Choroid plexus epithelial cell (primary cell): ENCODE measurements at places on chromosomes 6 and 20.

- DNase-seq = no peak
Observed at GRCh38 chr20:34242879-34243278, 1.7 kb downstream of the ASIP start.

DNA sequence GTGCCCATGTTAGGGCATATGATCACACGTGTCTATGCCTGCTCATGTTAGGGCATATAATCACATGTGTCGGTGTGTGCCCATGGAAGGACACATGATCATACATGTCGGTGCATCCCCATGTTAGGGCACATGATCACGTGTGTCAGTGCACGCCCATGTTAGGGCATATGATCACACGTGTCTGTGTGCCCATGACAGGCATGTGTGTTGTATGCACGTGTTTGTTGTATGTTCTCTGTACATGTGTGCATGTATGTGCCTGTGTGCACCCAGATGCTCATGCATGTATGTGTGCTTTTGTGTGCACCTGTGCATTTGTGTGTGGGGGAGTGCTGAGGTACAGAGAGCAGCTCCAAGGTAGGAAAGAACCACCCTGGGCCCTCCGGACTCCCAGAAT, 29.8 kb downstream of the YTHDF1 start:
- no peak for DNase-seq

GRCh38 chr20:61596687-61597330, 344.7 kb downstream of the CDH4 start:
- peak; percentile 66 for DNase-seq

DNA sequence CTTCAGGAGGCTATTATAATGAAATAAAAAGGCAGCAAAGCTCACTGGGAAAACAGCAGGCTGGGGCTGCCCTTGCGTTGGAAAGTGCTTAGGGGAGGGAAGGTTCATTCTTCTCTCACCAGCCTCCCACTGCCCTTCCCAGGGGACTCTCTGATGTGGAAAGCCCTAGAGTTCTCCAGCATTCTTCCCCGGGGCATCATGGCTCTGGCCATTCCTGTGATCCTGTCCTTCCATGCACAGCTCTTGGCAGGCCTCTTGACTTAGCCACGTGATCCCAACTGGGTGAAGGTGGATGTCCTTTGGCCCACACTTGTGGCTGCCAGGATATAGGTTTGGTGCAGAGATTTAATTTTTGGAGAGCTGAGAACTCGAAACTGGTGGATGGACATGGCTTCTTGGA, 58.0 kb upstream of the ZNF831 start:
- no peak for DNase-seq

DNA sequence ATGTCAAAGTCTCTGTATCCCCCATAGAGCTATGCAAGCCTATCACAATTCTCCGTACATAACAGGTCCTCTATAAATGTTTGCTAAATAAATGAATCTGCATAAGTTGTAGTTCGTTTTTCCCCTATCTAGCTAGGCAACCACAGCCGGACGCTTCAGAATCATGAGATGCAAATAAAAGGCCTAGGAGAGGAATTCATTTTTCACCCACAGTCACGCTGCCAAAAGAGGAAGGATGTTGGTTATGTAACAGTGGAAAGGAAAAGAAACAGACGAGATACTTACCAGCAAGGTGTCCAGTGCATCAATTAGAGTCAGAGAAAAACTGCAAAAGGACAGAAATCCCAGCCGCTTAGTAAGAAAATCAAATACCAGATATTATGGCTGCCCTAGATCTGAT, 2.4 kb downstream of the EDEM2 start:
- DNase-seq = no peak

GRCh38 chr20:33981964-33982363, 11.7 kb upstream of the RALY start:
- DNase-seq = no peak

DNA sequence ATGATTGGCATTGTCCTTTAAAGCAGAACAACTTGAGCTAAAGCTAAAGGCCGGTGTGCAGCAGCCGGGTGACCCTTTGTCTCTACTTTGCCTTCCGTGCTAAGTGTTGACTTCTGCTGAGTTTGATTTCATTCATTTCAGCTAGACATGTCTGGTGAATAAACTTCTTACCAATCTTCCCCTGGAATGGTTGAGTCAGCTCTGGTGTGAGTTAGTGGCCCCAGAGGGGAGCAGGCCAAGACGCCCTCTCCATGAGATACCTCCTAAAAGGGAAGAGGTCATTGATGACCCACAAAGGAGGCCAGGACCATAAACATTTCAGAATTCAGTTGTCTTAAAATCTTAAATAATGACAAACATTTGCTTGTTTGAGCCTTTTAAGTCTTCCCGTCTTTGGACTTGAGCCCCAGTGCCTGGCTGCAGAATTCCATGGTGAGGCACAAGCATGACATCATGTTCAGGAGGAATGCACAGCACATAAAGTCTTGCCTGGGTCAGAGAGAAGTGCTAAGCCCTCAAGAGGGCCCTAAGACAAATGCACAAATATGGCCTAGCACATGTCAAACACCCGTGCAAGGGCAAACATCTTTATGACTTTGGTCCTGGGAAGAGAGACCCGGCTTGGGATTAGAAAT, 96.3 kb upstream of the NEDD9 start:
- peak; percentile 46 for DNase-seq

- no peak for DNase-seq
Observed at GRCh38 chr6:15508441-15508871, 154.4 kb downstream of the DTNBP1 start.

- DNase-seq = peak; percentile 97
Observed at GRCh38 chr6:150667977-150668716, 68.5 kb downstream of the PLEKHG1 start.

DNA sequence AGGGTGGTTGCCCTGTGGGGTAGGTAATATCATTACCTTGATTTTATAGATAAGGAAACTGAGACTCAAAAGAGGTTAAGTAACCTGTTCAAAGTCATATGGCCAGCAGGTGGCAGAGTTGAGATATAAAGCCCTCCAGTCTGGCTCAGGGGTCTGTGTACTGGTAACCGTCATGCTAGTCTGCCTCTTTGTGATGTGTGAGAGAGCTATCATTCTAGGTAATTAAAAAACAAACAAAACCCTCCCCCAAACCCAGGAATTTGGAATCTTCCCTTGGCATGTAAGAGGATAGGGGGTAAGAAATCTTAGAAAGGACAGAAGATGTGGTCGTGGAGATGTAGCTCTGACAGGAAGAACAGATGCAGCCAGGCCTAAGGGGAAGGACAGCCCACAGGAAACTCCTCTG, 206.0 kb downstream of the CDC5L start:
- peak; percentile 83 for DNase-seq

- no peak for DNase-seq
Observed at GRCh38 chr6:32110632-32111031, 1.5 kb upstream of the TNXB start.

DNA sequence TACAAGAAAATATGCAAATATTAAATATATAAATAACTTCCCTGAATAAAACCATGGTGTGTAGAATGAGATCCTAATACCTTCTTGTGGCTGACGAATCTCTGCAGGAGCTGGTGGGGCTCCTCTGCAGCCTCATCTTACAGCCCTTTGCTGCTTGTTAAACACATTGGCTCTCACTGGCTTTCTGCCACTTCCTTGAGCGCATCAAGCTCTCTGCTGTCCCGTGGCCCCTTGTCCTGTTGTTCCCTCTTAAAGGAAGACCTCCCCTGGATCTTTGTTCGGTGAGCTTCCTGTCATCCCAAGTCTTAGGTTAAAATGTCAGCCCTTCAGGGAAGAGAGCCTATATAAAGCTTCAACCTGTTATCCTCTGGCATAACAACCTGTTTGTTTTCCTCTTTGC, 519.6 kb downstream of the DOK5 start:
- DNase-seq = no peak

DNA sequence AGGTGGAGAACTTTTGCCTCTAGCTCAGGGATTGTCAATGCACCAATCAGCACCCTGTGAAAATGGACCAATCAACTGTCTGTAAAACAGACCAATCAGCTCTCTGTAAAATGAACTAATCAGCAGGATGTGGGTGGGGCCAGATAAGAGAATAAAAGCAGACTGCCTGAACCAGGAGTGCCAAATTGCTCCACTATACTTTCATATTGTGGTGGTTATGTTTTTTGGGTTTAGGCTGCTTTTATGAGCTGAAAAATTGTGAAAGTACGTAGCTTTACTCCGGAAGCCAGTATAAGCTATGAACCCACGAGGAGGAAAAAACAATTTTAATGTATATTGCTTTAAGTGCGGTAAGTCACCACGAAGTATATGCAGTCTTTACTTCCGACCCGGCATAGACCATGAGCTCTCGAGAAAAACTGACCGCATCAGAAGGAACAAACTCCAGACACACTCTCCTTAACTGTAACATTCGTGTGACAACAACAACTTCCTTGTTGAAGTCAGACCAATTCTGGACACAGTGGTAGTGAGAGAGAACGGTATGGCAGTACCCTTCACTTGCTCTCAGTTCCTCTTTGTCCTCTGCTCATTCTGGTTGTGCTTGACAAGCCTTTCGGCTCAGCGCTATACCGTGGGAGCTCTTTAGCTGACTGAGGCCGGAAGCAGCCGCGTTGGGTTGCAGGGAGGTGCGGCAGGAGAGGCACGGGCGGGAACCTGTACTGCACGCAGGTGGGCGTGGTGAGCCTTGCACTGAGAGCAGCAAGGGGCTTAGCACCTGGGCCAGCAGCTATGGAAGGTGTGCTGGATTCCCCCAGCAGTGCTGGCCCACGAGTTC, 81.9 kb upstream of the E2F3 start:
- no peak for DNase-seq

DNA sequence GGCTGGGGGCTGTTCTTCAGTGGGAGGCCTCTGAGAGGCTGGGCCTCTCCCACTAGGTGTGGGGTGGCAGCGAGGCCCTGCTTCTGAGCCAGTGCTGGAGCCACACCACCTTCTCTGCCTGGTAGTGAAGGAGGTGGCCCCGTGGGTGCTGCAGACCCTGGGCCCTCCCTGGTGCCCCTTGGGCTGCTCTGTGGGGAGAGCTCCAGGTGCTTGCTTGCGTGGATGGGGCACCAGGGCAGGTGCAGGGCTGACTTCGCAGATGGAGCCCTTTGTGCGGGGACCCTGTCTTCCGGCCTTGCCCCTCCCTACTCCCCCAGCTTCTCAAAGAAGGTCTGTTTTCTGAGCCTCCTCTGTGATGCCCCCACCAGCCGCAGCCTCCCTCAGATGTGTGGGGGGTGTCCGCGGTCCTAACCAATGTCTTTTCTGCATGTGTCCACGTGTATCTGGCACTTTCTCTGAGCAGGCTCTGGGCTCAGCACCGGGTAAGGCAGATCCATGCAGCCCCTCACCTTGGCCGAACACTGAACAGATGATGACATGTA, 17.2 kb upstream of the MYT1 start:
- DNase-seq = no peak

GRCh38 chr6:16496210-16496609, 257.8 kb downstream of the GMPR start:
- no peak for DNase-seq

DNA sequence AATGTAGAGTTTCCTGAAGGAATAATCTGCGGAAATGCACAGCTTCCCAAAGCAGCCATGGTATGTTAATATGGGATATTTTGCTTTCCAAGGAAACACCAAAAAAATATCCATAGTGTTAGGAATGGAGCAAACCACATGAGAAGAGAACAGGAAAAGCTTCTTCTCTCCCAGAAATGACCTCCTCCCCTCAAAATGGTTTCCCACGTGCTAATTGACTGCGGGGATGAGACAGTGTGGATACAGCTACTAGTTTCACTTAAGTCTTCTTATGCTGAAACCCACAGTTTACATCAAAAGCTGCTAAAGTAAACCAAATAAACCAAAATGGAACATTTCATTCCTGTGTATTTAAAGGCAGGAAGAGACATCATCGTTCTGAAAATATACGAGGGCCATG, 69.4 kb downstream of the FYN start:
- DNase-seq = peak; percentile 80

- peak; percentile 31 for DNase-seq
Observed at GRCh38 chr6:149170564-149171452, 146.7 kb upstream of the TAB2 start.

DNA sequence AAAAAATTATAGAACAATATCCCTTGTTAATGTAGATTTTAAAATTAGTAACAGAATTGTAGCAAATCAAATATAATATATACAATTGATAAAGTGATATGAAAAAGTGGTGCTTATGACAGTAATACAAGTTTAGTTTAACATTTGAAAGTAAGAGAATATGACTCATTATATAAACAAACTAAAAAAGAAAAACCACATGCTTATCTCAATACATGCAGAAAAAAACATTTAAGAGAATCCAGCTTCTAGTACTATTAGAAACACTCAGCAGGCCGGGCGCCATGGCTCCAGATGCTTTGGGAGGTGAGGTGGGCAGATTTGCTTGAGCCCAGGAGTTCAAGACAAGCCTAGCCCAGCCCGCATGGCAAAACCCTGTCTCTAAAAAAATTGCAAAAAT, 60.7 kb upstream of the LAMA2 start:
- DNase-seq = peak; percentile 64

- peak; percentile 18 for DNase-seq
Observed at GRCh38 chr6:45265246-45265645, 62.9 kb upstream of the RUNX2 start.

DNA sequence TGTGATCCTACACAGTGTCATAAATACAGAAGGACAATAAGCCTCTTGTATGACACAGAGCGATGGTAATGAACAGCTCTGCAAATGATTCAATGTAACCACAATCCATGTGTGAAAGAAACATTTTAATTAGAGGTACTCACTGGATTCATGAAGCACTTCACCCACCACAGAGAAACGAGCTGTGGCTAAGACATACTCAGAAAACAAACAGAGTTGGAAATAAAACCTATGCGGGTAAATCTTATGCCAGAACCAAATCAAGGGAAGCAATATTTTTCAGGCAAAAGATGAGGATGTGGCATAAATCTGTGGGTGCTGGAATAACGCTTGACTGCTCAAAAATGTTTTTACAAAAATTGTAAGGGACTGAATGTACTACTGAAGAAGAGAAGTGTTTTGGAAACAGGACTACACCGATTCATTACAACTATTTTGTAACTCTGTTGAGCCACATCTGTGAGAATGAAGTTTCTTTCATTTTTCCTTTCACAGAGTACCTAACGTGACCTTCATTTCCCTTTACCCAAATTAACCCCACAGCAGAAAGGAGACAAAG, 112.1 kb downstream of the WDR27 start:
- DNase-seq = peak; percentile 67

DNA sequence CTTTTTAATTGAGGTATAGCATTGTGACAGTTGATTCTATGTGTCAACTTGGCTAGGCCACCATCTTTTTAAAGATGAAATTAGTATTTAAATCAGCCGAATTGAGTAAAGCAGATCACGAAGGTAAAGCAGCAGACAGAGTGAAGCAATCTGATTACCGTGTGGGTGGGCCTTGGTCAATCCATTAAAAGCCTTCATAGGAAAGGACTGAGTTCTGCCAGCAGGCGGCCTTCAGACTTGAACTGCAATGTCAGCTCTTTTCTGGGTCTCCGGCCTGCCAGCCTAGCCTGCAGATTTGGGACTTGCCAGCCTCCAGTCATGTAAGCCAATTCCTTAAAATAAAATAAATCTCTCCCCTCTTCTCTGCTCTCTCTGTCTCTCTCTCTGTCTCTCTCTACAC, 22.4 kb upstream of the TGM2 start:
- DNase-seq = peak; percentile 56

- no peak for DNase-seq
Observed at GRCh38 chr6:29414588-29414987, at the start of gene OR12D1. TSS of gene OR12D1 (plus strand) at chr6:29414928.

- no peak for DNase-seq
Observed at GRCh38 chr6:98044791-98045470, 761.9 kb upstream of the MMS22L start.
